ENCODE measurements at places on chromosomes 5 and 9.

- DNase-seq, result no peak
Observed at GRCh38 chr5:37836235-37836591, 3.6 kb downstream of the GDNF start.

- no peak for DNase-seq
Observed at GRCh38 chr9:109048822-109049221, 35.5 kb upstream of the CTNNAL1 start.

DNA sequence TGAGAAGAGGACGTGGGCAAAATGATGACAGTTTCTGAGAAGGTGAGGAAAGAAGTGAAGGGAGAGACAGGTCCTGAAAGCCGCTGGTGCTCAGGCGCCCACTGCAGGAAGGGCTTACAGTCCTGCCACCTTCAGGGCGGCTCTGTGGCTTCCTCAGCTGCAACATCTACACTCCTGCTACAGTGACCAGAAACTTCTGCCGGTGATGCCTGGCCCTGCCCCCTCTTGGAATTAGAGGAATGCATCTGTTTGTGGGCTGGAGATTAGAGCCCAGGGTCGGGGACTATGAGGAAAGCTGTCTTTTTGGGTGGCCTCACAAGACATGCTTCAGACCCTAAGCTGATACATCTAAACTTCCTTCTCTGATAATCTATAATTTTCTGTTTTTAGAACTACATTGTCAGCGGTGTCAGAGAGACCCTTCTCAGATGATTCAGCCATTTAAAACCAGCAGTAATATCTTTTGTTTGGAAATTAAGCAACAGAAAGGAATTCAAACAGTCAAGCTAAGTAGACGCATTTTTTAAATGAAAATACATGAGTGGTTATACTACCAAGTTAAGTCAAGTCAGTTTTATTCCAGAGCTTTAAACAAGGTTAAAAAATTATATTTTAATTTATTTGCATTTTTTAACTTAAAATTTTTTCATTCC lies 30.4 kb downstream of the PRDM6 start:
- no peak for DNase-seq

DNA sequence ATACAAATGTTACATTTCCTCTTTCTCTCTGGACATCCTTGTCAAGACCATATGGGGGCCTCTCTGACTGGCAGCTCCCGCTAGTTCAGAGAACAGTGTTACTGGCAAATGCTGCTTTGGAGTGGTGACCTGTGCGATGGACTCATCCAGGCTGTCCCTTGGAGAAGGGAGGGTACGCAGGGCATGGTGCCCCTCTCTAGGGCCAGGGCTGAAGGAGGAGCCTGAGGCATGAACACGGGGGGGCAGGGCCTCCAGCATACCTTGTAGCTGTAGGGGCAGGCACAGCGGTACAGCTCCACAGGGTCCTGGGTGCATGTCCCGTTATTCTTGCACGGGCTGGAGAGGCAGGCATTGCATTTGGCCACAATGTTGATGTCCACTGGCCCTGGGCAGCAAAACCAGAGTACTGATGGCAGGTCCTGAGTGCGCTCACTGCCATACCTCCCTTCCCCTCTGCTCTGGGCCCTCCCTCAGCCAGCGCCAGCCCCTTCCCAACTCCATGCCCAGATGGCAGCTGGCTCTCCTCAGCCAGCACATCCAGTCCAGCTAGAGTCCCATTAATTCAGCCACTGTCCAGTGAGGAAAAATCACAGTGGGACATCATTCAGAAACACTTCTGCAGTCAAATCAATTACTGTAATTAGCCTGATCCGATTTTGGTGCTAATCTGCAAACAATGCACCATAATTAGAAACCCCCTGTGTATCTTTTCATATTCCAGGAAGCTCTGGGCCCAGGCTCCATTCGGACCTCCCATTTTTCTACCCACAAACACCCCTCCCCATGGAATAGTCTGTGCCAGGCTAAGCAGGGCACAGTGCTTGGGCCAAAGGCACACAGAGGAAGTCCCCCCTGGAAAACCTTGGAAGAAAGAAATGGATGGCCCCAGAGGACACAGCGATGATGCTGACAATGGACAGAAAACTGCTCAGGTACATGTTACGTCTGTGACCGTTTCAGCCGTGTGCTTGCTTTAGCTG lies 128.8 kb upstream of the PANK3 start:
- DNase-seq, result no peak

DNA sequence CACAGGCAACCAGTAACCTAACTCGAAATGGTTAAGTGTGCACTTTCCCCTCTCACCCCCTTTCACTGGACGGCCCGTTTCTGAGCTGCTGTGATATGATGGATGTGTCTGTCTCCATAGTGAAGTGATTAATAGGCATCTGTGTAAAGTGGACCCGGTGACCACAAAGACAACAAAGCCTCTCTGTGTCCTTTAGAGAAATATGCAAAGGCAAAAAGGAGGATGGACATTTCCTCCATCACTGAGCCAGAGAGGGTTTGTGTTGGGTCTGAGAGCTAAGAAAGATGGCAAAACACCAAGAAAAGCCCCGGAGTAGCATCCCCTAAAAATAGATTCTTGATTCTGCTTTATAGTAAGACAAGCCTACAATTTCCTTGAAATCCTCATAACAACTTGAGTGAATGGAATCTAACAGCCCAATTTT lies 120.6 kb downstream of the SEMA6A start:
- DNase-seq, result no peak

DNA sequence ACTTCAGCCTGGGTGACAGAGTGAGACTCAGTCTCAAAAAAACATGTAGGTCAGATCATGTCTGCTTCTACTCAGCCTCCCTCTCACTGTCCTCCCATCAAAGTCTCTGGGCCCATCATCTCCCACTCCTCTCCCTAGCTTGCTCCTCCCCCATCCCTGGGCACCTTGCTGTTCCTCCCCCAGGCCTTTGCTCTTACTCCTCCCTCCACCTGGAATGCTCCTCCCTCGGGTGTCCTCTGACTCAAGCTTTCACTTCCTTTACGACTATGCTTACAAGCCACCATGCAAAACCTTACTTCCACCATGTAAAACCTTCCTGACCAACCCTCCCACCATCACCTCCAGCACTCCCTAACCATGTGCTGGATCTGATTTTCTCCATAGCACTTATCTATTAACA lies 51.5 kb downstream of the MTMR12 start:
- DNase-seq, result no peak

DNA sequence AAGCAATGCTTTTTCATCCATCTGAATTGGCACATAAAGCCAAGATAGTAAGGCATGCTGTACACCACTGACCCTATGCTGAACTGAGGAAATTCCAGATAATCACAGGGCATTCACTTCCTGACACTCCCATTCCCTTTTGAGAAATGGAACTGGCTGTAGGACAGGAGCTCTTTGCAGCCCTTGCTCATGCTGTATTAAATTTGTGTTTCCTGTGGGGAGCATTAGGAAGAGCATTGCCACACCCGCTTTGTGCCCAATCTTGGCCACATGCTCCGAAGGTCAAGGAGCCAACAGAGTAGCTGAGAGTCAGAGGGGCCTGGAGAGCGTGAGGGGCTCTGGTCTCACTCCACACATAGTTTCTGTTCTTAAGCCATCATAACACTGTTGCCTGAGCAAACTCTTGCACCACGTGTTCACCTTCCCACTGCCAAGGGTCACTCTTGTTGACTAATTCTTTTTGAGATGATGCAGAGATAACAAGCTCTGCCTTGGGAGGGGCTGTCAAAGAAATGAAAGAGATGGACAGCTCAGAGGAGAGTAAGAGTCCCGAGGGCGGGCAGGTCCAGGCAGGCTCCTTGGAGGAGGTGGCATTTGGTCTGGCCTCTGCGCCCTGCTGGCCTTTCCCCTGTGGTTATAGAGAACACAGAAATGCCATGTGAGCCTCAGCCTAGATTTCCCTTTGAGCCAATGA lies 31.7 kb upstream of the ARAP3 start:
- no peak for DNase-seq

DNA sequence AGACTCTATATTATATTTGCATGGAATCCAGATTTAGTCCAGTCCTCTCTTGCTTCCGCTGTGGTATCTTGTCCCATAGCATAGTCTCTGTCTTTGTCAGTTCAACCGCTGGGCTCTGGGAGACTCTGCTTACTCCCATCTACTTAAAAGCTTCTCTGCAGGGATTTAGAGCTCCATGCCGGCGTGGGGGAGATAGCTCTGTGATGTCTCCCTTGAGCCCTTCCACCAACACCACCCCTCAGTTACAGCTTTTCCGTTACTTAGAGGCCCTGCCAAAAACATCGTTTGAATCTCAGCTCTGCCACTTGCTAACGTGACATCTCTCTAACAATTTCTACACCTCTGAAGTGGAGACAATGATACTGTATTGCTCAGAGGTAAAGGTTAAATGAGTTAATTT lies 306.1 kb upstream of the ZNF608 start:
- no peak for DNase-seq

- DNase-seq, result no peak
Observed at GRCh38 chr5:87899208-87899661, 369.4 kb downstream of the TMEM161B start.

GRCh38 chr5:157718519-157718918 lies 12.7 kb upstream of the THG1L start:
- DNase-seq, result peak; percentile 58

DNA sequence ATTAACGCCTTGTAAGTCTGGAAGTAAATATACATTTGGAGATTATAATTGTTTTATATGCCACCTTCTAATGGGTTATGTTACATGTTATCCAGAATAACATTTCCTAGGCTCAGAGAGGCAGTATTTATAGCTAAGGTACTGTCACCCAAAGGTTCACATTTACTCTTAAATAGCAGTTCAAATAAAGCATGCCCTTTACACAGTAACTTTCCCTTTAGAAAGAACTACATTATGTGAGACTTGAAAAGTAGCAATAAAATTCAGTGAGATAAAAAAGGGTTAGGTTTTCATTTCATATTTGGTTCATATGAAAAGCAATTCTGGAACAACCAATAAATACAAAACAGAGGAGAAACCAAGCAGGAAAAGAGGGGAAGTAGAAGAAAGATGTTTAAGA lies 35.1 kb downstream of the SKIC3 start:
- DNase-seq, result no peak

GRCh38 chr5:53318303-53318702 lies 162.1 kb upstream of the FST start:
- no peak for DNase-seq

GRCh38 chr5:132203464-132203818 lies 24.2 kb downstream of the P4HA2 start:
- no peak for DNase-seq

DNA sequence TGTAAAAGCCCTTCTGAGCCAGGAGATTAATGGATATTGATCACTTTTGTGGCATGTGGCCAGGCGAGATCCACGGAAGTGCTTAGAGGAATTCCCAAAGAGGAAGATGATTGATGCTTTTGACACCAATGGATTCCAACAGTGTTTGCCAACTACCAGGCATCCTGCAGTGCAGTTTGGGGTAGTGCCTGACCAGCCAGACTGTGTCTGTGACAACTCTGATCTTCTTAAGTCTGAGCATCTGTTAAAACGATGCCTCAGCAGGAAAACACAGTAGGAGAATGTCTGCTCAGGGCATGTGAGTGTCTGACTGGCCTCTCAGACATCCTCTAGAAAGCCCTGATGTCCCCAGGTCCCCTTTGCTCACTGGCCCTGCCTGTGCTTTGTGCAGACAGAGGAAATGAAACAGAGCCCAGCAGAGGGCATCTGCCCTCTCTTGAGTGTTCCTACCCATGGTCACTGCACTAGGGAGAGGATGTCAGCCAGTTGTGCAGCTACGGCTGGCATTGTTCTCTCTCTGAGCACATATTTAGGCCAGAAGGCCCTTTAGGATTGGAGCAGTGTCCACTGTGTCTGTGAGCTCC lies 57.0 kb downstream of the TRPC7 start:
- DNase-seq, result no peak

- DNase-seq, result no peak
Observed at GRCh38 chr9:91416096-91416712, 7.4 kb downstream of the NFIL3 start.

GRCh38 chr9:129316281-129317030 lies 138.4 kb upstream of the IER5L start:
- no peak for DNase-seq

GRCh38 chr9:91495450-91495849 lies 71.8 kb upstream of the NFIL3 start:
- peak; percentile 91 for DNase-seq

- DNase-seq, result no peak
Observed at GRCh38 chr5:93941897-93942296, 200.5 kb upstream of the POU5F2 start.

DNA sequence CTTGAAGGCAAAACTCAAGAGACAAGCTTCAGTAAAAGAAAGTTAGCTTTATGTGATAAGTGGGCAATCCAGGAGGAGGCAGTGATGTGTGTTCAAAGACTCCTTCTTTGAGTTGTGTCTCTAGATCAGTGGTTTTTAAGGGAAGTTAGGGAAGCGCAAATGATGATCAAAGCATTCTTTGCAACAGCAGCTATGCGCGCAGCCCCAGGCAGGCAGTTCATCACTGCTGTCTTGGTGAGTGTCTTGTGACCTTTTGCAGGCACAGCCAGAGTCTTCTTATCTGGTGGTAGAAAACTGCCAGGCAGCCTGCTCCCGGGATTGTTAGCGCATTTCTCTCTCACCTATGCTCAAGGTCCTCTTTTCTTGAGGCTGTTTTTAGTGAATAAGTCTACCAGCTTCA lies 40.3 kb upstream of the CLK4 start:
- DNase-seq, result no peak

- DNase-seq, result peak; percentile 40
Observed at GRCh38 chr5:135034236-135034962, 371 bp upstream of the PITX1 start.

DNA sequence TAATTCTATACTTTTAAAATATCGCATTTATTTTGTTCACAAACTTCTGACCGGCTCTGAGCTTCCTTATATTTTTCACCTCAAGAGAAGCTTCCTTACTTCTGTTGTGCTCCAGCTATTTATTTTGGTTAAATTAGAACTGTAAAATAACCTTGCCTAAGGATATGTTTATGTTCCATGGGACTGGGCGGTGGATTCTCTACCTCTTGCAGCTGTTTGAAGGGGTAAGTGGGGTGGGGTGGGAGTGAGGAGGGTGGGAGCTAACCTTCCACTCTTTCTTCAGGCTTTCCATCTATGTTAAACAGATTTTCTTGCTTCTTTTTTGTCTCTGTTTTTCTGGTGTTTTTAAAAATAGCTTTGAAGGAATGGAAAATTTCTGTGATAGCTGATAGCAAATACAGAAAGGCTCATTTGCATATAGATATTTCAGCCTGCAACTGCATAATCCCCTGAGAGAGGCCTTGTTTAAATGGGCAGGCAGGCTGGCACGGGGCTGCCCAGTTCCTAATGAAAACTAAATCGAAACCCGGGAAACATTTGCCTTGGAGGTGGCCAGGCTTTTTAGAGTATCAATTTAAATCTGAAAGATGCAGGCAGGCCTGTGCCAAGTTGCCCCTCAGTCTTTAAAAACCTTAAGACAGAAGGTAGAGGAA lies 122.1 kb upstream of the DMAC1 start:
- no peak for DNase-seq

DNA sequence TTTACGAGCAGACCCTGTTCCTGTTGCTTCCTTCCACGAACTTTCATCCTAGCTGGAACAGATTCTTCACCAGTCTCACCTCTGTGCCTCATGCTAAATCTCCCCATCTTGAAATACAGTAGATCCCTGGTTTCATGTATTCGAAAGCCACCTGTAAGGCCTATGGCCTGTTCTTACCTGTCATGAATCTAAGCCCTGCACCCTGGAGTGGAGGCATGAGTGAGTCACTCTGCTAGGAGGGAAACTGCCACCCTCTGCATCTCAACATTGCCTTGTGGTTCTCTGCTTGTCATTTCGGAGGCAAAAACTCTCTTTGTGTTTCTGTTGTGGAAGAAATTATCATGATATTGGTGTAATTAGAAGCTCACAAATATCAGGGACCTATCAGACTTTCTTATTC lies 320.0 kb downstream of the ENC1 start:
- DNase-seq, result no peak

- no peak for DNase-seq
Observed at GRCh38 chr9:1198085-1198484, 147.9 kb downstream of the DMRT2 start.
